ENCODE measurements at places on chromosomes 1 and 21.

GRCh38 chr21:32844653-32845436 lies 73.3 kb upstream of the PAXBP1 start:
- no peak for DNase-seq

DNA sequence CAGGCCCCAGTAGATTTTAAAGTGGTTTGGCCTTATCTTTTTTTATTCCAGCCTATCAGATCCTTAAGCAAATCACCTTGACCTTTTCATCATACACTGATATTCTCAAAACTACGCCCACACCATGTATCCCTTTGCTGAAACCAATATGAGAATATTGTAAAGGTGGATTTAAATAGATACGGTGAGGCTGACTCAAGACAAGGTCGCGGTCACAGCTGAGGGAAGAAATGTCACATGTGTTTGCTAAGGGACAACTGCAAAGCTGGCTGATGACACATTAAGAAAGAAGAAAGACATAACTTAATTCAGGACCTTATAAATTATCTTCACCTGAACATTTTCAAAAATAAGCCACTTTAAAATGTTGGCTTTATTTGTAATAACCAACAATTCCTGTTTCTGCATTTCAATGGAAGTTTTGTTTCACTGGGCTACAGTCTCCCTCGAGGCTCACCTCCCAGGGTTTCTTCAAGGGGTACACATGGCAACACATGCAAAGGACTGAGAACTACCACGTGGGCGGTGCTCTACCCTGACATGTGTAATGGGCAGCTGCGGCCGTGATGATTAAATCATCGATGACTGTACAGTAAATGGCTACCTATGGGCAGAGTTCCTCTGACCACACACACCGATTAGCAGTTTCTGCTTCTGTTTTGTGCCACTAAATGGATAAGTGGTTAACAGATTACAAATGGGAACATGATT lies 189.5 kb downstream of the SIPA1L2 start:
- DNase-seq = no peak

DNA sequence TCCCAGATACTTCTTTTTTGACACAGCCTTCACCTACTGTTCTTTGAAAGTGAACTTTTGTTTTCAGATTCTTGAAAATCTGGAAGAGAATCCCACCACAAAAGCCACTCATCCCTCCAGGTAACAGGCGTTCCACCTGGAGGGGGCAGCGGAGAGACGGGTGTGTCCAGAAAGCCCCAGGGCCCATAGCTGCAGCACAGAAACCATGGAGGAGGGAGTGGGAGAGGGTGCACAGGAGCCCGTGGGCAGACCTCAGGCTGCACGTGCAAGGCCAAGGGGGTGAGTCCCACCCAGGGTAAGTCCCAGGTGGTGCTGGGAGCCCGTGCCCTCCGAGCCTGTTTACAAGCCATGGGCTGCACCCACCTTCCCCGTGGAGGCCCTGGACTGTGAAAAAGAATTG lies 86.5 kb downstream of the PSMG1 start:
- no peak for DNase-seq

GRCh38 chr1:234965111-234965510 lies 163.5 kb downstream of the TOMM20 start:
- DNase-seq = no peak

DNA sequence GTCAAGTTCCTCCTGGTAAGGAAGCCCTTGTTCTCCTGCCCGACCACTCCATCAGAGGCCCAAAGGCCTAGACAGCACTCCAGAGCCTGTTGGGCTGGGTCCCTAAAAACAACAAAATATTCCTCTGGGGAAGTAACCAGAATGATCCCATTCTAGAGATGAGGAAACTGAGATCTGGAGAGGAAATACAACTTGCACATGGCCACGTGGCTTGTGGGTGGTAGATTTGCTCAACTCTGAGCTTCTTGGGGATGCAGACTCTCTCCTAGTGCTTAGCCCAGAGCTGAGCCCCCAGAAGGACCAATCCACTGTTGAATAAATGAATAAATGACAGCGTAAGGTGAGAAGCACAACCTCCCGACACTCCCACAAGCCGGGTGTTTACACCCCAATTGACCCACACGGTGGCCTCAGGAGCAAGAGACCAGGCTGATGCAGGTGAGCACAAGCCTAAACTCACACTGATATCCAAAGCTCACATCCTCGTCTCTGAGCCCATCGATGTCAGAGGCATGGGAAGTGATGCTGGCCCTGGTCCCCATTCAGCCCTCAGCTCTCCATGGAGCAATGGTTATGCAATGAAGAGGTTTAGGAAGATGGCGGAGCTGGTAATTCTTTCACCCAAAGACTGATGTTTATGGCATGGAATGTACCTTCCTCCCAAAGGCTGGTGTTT lies 172.5 kb upstream of the EDN2 start:
- DNase-seq = no peak

DNA sequence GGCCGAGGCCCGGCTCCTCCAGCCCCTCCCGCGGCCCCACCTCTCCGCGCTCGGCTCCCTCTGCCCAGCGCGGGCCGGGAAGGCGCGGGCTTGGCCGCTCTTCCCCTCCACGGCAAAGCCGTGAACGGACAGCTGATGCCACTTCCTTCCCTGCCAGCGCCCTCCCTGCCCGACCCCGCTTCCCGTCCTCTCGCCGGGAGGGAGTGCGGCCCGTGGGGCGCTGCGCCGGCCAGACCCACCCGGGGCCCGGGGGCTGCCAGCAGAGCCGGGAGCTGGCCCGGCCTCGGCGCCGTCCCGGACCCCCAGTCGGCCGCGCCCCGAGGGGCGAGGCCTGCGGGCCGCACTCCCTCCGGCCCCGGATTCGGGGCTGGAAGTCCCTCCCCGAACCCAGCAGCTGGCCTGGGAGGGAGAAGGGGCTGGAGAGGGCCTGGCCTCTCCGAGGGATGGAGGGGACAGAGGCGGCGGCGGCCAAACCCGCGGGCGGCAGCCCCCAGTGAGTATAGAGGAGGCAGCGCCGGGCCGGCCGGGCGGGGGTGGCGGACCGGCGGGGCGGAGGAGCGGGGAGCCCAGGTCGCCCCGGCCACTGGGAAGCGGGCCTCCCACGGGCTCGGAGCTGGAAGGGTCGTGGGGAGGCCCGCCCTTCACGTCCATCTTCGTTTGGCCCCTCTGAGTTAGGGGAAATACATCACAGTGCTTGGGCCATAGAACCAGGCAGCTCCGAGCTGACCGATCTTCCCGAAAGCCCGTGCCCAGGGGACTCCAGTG lies at the start of gene KIAA1614:
Gene KIAA1614, plus strand, starts transcription at position 97 of the 765 bp plus-strand sequence. Its CDS starts 347 bp downstream, at position 444.
- DNase-seq = no peak

Data from NCI-H2107 (cell line).